Smooth muscle cell of the brain vasculature (primary cell): ENCODE measurements at places on chromosomes 1 and 21.

DNA sequence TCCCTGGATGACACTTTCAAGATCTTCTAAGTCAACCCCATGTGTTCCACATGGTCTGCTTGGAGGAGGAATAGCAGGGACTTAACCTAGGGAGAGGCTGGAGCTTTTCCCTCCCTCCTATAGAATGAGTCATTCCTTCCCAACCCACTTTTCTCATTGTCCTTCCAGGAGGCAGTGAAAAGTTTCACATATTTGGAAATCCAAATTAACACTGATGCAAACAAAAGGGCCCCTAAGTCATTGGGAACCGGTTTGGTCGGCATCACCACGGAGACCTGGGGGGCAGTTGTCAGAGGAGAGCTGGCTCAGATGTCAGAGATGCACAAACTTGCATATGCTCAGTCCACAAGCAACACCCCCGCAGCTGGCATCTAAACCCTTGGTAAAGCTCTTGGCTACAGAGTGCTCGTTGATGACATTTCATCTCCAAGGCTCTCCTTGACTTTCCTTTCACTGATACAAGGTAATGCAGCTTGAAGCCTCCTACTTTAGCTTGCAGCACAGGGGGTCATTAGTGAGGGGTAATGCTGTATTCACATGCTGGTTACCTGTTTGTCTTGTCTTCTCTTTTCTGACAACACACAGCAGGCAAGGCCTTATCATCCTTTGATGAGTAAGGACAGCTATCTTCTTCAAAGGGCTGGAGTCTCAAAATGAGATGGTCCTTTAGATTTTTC lies 12.3 kb upstream of the LRRC8D start:
- DNase-seq: no peak

DNA sequence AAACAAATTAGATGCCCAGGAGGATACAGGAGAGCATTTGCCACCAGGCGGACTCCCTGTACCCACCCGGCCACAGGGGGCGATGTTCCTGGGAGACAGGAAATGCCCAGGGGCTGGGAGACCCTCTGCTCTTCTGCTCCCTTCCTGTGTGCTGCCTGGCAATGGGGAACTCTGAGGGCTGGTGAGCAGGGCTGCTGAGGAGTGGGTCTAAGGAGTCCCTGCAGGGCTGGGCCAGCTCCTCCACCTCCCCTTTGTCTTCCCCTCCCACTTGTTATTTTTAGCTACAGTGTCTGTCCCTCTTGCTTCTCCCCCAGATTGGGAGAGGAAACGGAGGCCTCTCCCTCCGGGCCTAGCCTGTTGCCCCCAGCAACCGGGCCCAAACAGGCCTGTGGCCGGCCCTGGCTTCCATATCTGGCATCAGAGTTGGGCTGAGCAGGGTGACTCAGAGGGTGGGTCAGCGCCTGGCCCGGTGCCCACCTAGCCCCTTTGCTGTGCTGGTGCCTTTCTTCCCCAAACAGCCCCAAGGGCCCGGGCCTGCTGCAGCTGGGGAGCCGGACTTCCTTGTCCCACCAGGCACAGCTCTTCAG lies 11.6 kb downstream of the LMNA start:
- DNase-seq: peak; percentile 75

DNA sequence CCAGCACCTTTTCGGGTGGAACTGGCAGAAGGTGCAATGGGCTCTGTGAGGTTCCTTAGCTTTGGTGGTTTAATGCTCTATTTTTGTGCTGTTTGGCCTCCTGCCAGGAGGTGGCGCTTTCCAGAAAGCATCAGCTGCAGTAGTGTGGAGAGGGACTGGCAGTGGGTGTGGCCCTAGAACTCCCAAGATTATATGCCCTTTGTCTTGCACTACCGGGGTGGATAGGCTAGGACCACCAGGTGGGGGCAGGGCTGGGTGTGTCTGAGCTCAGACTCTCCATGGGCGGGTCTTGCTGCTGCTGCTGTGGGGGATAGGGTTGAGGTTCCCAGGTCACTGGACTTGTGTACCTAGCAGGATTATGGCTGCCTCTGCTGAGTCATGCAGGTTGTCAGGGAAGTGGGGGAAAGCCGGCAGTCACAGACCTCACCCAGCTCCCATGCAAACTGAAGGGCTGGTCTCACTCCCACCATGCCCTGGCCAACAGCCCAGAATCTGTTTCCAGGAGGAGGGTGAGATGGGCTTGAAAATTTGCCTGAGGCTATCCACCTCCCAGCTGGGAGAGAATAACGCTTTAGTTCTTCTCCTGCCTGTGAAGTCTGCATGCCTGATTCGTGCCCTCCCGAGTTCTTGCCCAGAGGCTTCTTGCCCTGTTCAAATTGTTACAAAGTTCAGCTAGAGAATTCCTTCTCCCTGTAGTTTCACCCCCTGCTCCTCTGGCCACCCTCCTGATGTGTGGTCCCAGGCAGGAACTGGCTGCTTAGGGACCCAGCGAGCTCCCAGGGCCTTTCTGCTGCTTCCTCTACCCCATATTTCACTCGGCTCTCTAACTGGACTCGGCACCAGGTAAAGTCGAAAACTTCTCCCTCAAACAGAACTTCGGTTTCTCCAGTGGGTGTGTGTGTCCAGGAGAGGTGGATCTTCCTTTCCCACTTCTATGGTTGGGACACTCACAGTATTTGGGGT lies 76.5 kb upstream of the BTG3 start:
- peak; percentile 21 for DNase-seq

GRCh38 chr1:33848205-33848937 lies 15.5 kb upstream of the HMGB4 start:
- DNase-seq: no peak

DNA sequence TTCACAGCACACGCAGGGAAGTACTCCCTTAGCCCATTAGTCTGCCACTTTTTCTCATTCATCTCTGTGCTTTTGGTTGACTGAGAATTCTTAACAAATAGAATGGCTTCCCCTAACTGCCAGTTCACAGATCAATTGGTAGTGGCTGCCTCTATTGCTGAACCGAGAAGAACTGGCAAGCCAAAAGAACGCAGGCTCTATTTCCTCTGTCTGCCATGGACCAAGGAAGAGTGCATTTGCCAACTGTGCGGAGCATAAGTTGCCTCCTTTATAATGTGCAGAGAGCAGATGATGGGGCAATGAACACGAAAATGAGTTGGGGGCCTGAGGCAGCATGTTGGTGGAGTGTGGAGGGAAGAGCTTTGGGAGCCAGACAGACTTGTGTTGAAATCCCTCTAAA lies 483.1 kb upstream of the CAMK1G start:
- DNase-seq: no peak

GRCh38 chr1:164613176-164613575 lies 54.2 kb downstream of the PBX1 start:
- DNase-seq: no peak

- no peak for DNase-seq
Measured at GRCh38 chr1:212004895-212005608, 30.3 kb downstream of the INTS7 start.

DNA sequence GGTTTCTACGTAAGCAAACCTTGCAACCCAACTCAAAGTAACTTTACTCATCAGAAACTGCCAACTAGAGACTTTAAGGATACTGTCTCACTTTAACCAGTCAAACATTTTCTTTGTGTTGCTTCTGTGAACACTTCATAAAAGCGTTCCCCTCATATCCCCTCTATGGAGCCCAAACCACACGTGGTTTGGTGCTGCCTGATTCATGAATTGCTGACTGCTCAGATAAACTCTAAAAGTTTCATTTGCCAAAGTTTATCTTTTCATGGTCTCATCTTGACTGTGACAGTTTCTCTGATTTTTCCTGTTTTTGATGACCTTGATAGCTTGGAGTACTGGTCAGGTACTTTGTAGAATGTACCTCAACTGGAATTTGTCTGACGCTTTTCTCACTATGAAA lies 14.6 kb upstream of the RWDD3 start:
- DNase-seq: no peak

DNA sequence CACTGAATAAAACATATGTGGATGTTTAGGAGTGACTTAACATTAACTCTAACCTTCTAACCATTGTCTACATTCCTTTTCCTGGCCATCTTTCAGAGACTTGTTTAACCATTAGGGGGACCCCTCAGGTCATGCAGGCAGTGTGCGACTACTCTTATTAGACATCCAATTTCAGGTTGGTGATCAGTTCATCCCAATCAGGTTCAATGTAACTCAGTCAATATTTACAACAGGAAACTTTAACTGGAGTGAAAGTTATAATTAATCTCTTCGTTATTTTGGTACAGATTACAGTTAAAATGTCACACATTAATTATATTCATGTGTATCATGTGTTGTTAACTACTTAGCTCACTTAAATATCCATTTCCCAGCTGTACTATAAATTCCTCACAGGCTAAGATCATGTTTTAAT lies 68.8 kb upstream of the RGS1 start:
- no peak for DNase-seq

GRCh38 chr1:220321758-220322157 lies 49.5 kb upstream of the RAB3GAP2 start:
- DNase-seq: no peak

- DNase-seq: no peak
Measured at GRCh38 chr1:71687376-71687775, 595.0 kb downstream of the NEGR1 start.

GRCh38 chr1:91579658-91580228 lies 79.1 kb downstream of the CDC7 start:
- no peak for DNase-seq

DNA sequence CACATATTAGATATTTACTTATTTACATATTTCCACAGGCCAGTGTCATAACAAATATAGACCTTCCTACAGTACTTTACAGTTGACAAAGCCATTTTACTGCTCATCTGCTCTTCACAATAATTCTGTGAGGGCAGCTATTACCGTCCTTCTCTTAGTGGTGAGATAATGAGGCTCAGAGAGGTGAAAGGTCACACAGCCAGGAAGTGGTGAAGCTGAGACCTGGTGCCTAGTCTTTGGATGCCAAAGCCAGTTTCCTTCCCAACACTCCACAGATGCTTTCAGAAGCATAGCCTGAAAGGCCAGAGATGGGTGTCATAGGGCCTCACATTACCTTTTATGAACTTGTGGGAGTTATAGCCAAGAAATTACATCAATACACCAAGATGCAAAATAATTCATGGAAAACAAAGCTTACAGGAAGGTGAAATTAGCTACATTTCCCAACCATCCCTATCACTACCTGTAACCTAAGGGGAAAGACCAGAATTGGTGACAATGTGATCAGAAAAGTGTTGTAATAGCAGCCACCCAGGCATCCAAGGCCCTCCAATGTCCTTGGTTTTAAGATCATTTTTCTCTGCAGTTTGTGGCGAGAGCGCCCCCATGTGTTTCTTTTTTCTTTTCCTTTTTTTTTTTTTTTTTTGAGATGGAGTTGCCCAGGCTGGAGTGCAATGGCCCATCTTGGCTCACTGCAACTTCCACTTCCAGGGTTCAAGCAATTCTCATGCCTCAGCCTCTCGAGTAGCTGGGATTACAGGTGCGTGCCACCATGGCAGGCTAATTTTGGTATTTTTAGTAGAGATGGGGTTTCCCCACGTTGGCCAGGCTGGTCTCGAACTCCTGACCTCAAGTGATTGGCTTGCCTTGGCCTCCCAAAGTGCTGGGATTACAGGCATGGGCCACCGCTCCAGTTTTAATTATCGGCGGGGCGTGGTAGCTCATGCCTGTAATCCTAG lies 26.5 kb upstream of the RPL11 start:
- DNase-seq: no peak

GRCh38 chr21:42632336-42632751 lies 21.1 kb upstream of the PDE9A start:
- no peak for DNase-seq

- DNase-seq: no peak
Measured at GRCh38 chr1:156213644-156213966, 798 bp downstream of the PMF1 start.

DNA sequence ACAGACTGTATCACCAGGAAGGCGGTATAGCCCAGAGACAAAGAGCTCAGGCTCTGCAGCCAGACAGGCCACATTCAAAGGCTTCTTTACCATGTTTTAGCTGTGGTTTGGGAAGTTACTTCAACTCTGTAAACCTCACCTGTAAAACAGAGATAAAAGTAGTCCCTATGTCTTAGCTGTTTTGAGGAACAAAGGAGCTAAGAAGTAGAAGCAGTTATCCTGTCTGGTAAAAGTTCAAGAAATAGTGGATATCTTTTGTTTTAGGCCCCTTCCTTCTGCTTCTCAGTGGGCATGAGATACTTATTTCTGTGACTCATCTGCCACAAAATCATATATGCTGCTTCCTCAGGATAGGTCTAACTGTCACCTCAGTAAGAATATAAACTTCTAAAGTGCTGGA lies 6.5 kb downstream of the CD34 start:
- no peak for DNase-seq

DNA sequence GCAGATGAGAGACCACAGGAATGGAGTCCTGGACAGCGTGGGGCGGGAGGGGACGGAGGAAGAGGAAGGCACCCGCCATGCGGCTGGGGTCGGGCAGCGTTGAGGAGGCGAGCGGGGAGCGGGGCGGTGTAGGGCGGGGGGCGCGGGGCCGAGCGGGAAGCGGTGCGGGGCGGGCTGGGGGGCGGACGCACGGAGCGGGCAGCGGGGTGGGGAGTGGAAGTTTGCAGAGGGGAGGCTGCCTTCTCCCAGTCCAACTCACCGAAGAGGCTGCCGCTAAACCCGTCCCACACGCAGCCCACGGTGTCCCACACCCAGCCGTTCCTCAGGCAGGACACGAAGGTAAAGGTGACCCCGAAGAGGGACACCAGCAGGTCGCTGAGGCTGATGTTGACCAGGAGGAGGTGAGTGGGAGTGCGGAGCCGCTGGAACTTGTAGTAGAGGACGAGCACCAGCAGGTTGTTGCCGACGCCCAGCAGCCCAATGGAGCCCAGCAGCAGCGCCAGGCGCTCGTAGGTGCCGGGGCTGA lies 483 bp downstream of the CHML start:
- no peak for DNase-seq

DNA sequence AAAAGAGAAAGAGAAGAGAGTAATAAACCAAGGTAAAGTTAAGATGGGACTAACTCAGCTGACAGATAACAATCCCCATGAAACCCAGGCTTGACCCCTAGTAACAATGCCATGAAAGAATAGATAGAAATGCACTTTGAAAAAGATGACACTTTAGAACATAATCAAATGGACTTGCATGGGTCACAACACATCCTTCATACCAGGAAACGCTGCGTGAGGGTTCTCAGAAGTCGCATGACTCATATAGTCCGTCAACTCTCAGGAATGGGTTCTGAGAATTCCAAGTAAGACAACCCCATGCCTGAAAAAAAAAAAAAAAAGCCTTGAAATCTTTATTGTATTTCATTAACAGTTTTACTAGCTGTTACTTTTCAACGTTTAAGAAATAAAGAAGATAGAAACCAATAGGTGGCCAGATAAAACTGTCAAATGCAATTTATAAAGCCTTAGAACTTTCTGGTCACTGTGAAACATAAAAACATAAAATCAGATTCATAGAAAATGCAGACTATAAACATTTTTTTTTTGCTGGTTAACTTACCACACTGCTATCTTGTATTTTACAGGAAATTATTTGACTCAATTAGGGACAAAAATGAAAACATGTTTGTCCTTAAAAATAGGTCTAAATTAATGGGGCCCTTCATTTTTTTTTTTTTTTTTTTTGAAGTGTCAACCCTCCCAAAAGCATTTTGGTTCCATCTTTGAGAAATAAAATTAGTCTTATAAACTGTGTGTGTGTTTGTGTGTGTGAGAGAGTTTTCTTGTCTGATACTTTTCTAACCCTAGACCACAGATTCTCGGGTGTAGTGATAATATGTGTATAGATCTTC lies 202.1 kb downstream of the NCAM2 start:
- peak; percentile 86 for DNase-seq

- DNase-seq: no peak
Measured at GRCh38 chr1:171754353-171754705, 12.5 kb upstream of the VAMP4 start.
